Small intestine (tissue), 16 donors: ENCODE measurements at places on chromosomes 11 and 22. TPM values are rescaled to one million over a fixed set of nuclear protein-coding genes. Genes with fewer than 3 reads are reported as not detected.

The ACTN3 gene
- polyA plus RNA-seq: not detected

The GRAMD4 gene
- 43.2 TPM for polyA plus RNA-seq

The NCF4 gene
- 9.3 TPM for polyA plus RNA-seq

DNA sequence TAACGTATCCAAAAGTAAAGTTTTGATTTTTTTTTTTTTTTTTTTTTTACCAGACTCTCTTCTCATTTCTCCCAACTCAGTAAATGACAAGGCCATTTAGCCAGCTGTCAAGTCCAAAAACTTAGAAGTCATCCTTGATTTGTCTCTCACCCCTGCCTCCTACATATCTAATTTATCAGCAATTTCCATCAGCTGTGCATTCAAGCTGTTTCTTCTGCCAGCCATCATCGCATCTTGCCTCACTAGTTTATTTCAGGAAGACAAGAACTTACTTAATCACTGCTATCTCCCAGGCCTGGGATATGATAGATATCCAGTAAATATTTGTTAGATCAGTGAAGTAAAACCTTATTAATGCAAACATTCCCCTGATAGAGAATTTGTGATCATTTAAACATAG, 47.6 kb downstream of the SCGB1A1 start:
- no peak overlapping the region for H3K4me3 ChIP-seq
- no peaks in the 10 kb centered on the region for H3K4me1 ChIP-seq
- no peak for DNase-seq

- H3K4me3 ChIP-seq: no peak overlapping the region
- H3K36me3 ChIP-seq: no peaks in the 10 kb centered on the region
- no peak for DNase-seq
- H3K27ac ChIP-seq: no peak overlapping the region
- no peaks in the 10 kb centered on the region for H3K27me3 ChIP-seq
- H3K4me1 ChIP-seq: no peaks in the 10 kb centered on the region
Observed at GRCh38 chr22:33512908-33513307, 407.4 kb downstream of the LARGE1 start.

DNA sequence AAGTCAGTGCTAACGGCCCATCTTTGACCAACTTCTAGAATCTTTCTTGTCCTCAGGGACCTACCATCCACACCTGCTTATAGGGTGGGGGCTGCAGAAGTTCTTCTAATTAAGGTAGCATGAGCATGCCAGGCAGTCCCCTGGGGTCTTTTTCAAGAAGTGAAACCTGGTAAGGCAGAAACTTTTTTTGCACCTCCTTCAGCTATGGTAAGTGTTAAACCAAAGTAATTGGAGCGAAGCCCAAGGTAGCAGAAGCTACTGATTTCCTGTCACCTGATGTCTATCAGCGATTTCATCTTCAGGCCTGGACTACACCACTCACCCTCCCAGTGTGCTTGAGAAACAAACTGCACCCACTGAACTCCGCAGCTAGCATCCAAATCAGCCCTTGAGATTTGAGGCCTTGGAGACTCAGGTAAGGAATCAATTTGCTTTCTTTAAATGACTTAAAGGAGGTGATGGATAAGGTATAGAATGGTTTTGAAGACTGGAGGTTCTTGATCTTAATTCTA, at the start of gene MS4A1:
MS4A1 (plus strand) TSS at position 317 of the 512 bp plus-strand sequence. CDS start 6,528 bp downstream, outside the sequence.
- no peak within 1 kb of the TSS for H3K27ac ChIP-seq
- no peak within 1 kb of the TSS for H3K4me3 ChIP-seq
- H3K27me3 ChIP-seq: no peaks in the 10 kb centered on the region
- DNase-seq: no peak
- H3K36me3 ChIP-seq: no peaks in the 10 kb centered on the region

The LDLRAD3 gene
- 6.9 TPM for polyA plus RNA-seq

DNA sequence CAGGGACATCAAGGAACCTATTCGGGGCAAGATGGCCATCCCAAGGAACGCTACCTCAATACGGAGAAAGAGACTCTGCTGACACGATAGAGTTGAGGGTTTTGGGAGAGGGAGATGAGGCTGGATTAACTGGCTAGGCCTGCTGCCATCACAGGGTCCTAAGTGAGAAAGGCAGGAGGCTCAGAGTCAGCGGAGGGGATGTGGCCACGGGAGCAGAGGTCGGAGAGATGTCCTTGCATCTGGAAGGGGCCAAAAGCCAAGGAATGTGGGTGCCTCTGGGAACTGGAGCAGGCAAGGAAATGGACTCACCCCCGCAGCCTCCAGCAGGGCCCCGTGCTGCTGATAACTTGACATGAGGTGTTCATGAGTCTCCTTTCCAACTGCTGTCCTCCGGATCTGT, 31.0 kb upstream of the RFPL3 start:
- H3K27ac ChIP-seq: no peak overlapping the region
- H3K4me3 ChIP-seq: no peak overlapping the region
- DNase-seq: no peak
- no peaks in the 10 kb centered on the region for H3K36me3 ChIP-seq

GRCh38 chr11:62707277-62707861, at the start of the genes BSCL2 and GNG3:
Gene BSCL2 (minus strand): TSS chr11:62707424. CDS start chr11:62707195, 229 bp downstream.
Gene GNG3 (plus strand): TSS chr11:62707676. CDS start chr11:62708296, 620 bp downstream.
- H3K27me3 ChIP-seq: no peaks in the 10 kb centered on the region
- H3K4me1 ChIP-seq: peaks cover 6% of the 10 kb centered on the region

DNA sequence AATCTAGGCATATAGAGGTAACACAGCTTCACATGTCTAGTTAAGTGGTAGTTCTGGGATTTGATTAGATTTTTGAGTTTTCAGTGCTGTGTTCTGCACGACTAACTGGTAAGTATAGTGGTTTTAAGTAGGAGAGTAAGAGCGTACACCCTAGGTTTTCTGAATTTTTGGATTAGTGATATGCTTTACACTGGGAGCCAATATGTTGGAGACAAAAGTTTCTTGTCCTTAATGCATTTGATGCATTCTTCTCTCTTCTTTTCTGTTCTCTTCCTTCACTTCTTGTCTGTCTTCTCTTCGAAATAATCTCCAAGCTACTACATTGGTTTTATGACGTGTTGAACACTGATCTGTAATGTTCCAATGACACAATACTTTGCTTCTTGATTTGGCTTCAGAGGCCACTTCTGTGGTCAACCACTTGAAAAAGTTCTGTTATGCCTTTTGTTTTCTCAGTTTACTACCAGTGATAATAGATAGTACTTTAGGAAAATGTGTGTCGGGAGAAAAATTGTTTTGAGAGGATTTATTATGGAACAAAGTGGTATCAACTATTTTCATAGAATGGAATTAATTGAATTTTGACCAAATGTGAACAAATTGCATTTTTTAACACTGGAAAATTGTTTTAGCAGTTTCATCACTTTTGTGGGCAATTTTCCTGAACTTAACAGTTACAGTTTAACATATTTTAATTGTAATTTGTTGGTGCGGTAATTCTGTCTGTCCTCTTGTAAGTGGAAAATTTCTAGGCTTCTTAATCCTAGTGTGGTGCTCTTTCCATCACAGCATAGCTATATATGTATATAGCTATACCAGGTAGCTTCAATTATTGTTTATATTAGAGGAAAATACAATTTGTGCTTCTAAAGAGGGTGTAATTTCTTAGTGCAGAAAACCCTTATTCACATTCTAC, 2.6 kb downstream of the PDE3B start:
- H3K27ac ChIP-seq: no peak overlapping the region
- no peaks in the 10 kb centered on the region for H3K36me3 ChIP-seq
- no peaks in the 10 kb centered on the region for H3K27me3 ChIP-seq
- peak overlapping the region; percentile 35 for H3K4me3 ChIP-seq
- H3K4me1 ChIP-seq: no peaks in the 10 kb centered on the region
- peak; percentile 35 for DNase-seq

- no peak for DNase-seq
- no peaks in the 10 kb centered on the region for H3K36me3 ChIP-seq
- H3K4me3 ChIP-seq: no peak overlapping the region
- H3K27me3 ChIP-seq: no peaks in the 10 kb centered on the region
- no peaks in the 10 kb centered on the region for H3K4me1 ChIP-seq
- no peak overlapping the region for H3K27ac ChIP-seq
Observed at GRCh38 chr11:101083335-101083734, 46.3 kb downstream of the PGR start.

GRCh38 chr11:103671143-103671651, 365.2 kb upstream of the DDI1 start:
- DNase-seq: no peak
- H3K27me3 ChIP-seq: no peaks in the 10 kb centered on the region
- no peak overlapping the region for H3K4me3 ChIP-seq
- H3K27ac ChIP-seq: no peak overlapping the region
- H3K36me3 ChIP-seq: no peaks in the 10 kb centered on the region

GRCh38 chr11:95256321-95256779, 25.3 kb upstream of the SESN3 start:
- H3K27ac ChIP-seq: no peak overlapping the region
- no peaks in the 10 kb centered on the region for H3K4me1 ChIP-seq
- no peaks in the 10 kb centered on the region for H3K36me3 ChIP-seq
- H3K27me3 ChIP-seq: no peaks in the 10 kb centered on the region

- DNase-seq: no peak
- peak overlapping the region; percentile 32 for H3K27ac ChIP-seq
- no peak overlapping the region for H3K4me3 ChIP-seq
- no peaks in the 10 kb centered on the region for H3K27me3 ChIP-seq
- H3K4me1 ChIP-seq: peaks cover 4% of the 10 kb centered on the region
Observed at GRCh38 chr11:48008951-48009270, 28.6 kb downstream of the PTPRJ start.

GRCh38 chr11:36885154-36885553, 287.1 kb upstream of the RAG2 start:
- no peaks in the 10 kb centered on the region for H3K27me3 ChIP-seq
- H3K4me1 ChIP-seq: no peaks in the 10 kb centered on the region

DNA sequence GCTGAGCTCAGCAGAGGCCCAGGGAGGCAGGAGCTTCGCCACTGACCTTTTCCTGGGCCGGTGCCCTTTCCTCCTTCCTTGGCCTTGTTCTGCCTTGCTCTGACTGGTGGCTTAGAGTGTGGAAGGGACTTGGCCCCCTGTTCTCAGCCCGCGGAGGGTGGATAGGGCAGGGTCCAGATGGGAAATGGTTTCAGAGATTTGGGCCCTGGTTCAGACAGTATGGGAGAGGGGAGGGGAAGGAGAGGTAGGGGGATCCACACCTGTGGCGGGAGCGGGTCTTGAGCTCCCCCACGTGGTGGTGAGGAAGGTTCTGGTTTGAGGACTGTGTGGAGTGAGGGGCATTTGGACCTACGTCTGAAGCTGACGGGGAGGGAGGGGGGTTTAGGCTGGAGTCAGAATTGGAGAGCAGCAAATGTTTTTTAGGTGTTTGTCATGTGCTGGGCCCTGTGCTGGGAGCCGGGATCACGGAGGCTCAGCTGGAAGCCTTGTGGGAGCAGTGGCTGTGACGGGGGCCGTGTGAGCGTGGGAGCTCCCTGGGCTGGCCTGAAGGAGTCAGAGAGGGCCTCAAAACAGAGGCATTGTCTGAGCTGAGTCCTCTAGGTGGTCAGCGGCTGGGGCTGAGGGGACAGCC, 27.2 kb downstream of the SHANK3 start:
- H3K27me3 ChIP-seq: no peaks in the 10 kb centered on the region
- no peak for DNase-seq
- no peaks in the 10 kb centered on the region for H3K36me3 ChIP-seq

The DEPDC7 gene
- polyA plus RNA-seq: 11.4 TPM

The TTC36 gene
- 91.3 TPM for polyA plus RNA-seq

DNA sequence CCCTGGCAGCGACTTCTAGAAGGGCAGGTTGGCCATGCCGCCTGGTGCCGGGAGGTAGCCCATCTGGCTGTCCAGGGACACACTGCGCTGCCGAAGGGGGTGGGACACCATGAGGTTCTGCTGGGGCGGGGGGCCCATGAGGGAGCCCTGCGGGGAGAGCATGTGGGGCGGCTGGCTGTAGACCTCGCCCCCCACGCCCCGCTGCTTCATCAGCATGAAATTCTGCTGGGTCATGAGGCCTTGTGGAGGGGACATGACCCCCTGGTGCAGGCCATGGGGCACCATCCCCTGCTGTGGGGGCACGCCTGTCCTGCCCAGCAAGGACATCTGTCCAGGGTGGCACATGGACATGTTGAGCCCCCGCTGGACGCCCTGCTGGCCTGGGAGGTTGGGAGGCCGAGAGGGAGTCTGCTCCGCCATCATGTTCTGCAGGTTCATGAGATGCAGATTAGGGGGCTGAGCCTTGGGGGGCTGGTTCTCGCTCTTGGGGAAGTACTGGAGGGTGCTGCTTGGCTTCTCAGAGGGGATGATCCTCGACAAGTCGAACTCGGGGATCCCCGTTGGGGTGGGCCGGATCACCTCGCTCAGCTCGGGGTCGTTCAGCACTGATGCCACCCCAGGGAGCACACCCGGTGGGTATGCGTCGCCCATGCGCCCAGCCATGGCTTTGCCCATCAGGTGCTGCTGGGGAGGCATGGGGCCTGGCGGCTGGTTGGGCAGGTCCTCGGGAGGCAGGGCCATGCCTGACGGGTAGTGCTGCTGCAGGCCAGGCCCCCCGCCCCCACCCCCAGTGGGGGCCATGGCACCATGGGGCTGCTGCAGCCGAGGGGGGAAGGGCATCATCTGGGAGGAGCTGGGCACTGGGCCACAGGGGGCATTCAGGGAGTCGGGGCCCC, 15.0 kb downstream of the CXCR5 start:
- H3K36me3 ChIP-seq: peaks cover 91% of the 10 kb centered on the region
- no peaks in the 10 kb centered on the region for H3K27me3 ChIP-seq
- no peak overlapping the region for H3K4me3 ChIP-seq

The KDM4D gene
- polyA plus RNA-seq: 0.27 TPM

The SERGEF gene
- 19.2 TPM for polyA plus RNA-seq

- H3K4me1 ChIP-seq: no peaks in the 10 kb centered on the region
- no peak for DNase-seq
- no peaks in the 10 kb centered on the region for H3K36me3 ChIP-seq
- no peak overlapping the region for H3K27ac ChIP-seq
- H3K27me3 ChIP-seq: no peaks in the 10 kb centered on the region
- no peak overlapping the region for H3K4me3 ChIP-seq
Observed at GRCh38 chr11:24755260-24755839, 258.5 kb downstream of the LUZP2 start.

GRCh38 chr11:20113149-20113438, 47.2 kb downstream of the DBX1 start:
- no peak overlapping the region for H3K4me3 ChIP-seq
- H3K27ac ChIP-seq: no peak overlapping the region
- no peaks in the 10 kb centered on the region for H3K4me1 ChIP-seq

GRCh38 chr11:66336234-66337102, at the start of gene RIN1:
Gene RIN1 (minus strand): TSS chr11:66336434. CDS start chr11:66336402, 32 bp downstream.
- H3K36me3 ChIP-seq: peaks cover 5% of the 10 kb centered on the region
- H3K27me3 ChIP-seq: no peaks in the 10 kb centered on the region
- no peaks in the 10 kb centered on the region for H3K4me1 ChIP-seq
- DNase-seq: peak; percentile 79
- peak within 1 kb of the TSS; percentile 57 for H3K4me3 ChIP-seq

DNA sequence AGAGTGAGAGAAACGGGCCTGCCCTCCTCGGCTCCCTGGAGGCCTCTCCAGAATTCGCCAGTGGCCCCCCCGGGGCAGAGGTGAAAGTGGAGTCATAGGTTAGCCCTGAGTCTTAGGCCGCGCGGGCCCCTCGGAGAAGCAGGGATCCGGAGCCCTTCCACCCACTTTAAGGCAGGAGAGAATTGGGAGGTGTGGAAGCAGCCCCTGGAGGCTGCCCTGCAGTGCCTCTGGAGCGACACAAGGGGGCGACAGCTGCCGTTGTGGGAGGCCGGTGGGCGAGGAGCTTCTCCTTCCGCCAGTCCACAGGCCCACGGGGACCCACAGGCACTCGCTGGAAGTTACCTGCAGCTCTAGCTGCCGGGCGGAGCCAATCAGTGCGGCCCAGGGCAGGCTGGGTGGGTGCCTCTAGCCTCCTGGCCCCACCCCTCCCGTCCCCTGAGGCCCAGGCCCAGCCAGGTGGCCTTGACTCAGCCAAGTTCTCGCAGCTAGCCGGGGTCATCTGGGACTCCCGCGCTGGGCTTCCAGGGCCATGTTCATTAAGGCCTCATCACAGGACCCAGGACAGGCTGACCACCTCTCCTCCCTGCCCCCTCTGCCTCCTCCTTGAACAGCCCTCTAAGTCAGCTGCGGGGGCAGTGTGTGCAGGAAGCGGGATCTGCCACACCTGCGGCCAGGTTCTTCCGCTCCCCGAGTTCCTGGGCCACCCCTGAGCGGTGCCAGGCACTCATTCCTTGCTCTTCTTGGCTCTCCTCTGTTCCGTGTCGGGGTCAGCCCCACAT, 5.0 kb downstream of the DGKZ start:
- H3K27me3 ChIP-seq: no peaks in the 10 kb centered on the region
- peaks cover 59% of the 10 kb centered on the region for H3K36me3 ChIP-seq
- peak overlapping the region; percentile 22 for H3K27ac ChIP-seq
- DNase-seq: peak; percentile 65
